ENCODE measurements at places on chromosomes 2 and 18.

DNA sequence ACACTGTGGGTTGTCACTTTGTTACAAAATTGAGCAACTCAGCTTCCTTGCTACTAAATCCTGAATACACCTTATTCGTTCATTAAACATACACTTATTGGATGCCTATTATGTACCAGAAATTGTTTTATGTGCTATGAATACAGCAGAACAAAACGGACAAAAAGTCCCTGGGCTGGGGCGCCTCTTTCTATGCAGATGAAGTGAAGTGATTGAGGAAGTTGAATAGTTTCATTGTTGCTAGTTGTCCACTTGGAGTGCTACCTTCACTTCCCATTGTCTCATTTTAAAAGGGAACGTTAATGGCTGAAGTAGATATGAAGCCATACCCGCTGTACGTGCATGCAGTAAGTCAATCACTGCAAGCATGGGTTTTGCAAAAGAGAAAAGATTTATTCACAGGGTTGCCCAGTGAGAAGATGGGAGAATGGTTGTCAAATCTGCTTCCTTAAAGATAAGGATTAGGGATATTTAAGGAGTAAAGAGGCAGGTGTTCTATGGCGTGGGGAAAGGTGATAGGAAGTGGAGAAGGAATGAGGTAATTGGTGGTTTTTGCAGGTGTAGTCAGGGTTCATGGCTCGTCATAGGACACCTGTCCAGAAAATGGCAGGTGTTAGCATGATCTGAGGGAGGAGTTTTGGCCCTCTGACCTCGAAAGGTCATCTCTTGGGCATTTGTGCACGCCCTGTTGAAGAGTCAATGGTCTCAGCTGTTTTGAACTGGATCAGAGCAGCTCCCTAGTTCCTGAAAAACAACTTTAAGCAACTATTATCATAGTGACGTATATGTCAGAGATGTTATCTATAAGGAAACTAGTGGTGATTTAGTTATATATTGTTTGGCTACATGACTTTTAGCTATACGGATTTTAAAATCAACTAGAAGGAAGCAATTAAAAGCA lies 23.5 kb downstream of the TRPM8 start:
- DNase-seq, result no peak

DNA sequence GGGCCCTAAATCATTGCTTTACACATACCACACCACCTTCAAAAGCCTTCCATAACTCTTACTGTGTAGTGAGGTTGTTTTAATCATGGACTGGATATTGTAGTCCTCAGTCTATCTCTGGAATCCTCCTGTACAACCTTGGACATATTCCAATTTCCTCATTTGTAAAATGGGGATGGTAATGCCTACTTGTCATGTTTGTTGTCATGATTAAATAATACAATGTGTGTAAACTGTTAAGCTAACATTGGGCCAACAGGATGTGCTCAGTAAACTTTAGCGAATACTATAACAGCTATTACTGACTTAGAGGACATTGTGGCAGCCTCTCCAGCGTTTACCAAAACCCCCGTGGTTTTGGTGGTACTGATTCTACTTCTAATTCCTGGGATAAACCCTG lies 74.7 kb upstream of the PTPRM start:
- DNase-seq, result no peak

DNA sequence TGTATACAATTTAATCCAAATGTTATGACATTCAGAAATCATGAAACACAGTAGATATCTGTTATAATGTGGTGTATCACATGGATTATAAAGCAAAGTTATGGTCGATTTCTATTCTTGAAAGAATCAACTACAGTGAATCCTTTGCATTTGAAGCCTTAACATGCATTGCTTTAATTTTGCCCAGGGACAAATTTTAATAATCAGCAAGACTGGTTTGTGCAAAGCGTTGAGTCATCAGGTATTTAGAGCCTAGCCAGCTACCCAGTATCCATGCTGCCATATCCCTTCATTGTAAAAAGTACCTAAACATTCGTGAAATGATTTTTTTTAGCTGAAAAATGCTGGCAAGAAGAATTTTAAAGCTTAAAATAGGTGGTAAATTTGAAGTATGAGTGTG lies 8.9 kb upstream of the SPDYA start:
- no peak for DNase-seq

- no peak for DNase-seq
These were observed 321.2 kb upstream of the FANCL start for GRCh38 chr2:58562276-58562675.

DNA sequence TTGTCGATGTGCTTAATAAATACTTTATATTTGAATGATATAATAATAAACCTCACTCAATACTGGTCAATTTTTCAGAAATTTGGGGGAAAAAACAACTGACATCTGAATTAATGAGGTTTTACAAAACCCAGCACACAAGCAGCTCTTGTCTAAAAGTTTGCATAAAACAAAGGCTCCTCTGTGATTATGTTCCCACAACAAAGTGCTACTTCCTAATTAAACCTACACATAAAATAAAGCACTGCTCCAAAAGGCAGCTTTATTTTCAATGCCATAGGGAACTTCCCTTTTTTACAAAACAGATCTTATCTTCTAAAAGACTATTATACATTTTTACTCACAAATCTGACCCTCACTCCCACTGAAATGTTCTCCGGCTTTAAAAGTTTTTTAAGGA lies 47.1 kb downstream of the LAMA1 start:
- DNase-seq, result no peak

DNA sequence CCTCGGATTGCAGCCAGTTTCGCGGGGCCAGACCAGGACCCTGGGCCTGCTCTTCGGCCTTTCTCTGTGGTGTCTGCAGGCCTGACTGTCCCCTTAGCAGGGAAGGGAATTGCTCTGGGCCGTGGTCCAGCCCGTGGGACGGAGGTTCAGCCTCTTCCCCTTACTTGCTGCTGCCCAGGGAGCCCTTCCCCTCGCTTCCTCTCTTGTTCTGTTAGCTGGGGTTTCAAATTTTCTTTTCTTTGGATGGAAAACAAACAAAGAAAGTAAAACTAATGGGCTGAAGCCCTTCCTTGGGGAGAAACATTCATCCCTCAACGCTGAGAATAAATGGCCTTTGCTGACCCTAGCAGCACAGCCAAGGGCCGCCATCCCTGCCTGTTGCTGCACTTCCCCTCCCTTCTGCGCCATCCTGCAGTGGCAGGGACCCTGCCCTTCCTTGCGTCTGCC lies 52.4 kb downstream of the ASAP2 start:
- DNase-seq, result no peak

DNA sequence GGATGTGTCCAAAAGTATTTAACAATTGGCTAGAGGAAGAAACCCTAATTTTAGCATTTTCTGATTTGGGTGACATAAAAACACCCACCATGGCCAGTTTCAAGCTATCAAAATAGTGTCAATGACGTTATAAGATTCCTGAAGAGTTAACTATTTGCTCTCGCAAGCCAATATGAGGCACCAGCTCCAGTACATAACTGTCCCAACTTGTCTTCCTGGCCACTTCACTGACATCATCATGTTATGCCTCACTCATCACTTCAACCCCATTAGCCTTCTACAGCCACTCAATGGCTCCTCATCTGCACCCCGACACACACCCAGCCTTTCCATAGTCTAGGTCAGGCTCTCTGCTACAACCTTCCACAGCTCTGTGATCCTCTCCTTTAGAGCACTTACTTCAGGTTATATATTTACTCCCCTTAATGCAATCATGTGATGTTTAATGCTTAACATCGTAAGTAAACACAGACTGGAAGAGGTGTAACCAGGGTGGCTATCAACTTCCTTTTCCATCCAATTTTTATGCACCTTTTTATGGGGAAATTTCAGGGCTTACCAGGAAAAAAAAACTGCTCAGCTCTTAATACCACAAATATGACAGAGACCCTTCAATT lies 158.7 kb downstream of the VWC2L start:
- no peak for DNase-seq

GRCh38 chr2:165508927-165509326 lies 39.4 kb downstream of the CSRNP3 start:
- no peak for DNase-seq

- no peak for DNase-seq
These were observed 23.4 kb upstream of the LRRC30 start for GRCh38 chr18:7207366-7207915.

DNA sequence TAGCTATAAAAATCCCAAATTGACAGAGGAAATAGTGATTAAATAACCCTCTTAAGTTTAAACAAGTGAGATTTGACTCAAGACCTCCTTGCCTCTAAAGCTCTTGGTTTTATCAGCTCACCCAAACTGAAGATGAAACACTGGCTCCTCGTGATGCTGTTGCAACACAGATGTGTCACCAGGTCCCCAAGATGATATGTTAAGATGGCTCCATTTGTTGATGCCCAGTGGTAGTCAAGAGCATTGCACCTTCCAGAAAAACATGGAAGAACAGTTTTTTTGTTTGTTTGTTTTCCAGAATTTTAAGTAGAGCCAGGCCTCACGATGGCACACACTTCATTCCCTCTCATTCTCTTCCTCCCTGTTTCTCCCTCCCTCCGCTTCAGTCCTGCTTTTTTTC lies 399.8 kb downstream of the TXNL1 start:
- DNase-seq, result no peak

Data from GF-D8 (cell line).